ENCODE measurements at places on chromosomes 13 and 19.

DNA sequence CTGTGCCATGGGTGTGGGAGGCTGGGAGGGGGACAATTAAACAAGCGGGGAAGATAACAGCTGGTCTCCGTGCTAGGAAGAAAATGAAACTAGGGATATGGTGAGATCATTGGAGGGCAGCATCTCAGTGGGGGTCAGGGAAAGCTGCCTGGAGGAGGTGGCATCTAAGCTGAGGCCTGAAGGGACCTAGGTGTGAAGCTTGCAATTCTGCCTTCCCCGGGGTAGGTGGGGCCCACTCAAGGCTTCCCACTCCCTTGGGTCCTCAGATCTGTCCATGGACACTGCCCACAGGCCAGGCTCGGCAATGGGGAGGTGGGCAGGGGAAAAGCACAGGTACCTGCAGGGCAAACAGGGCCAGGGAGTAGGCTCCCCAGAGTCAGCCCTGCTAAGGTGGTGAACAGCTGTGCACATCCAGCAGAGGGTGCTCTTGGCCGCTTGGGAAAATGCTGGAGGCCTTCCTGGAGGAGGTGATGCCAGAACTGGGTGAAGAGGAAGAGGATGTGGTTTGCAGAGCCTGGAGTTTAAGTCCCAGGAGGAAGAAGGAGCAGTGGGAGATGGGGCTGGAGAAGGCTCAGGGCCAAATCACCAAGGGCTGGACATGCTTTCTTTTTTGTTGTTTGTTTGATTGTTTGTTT is 25.7 kb upstream of the CCNE1 start:
- no peak for DNase-seq
- H3K27ac ChIP-seq = no peak overlapping the region
- no peaks in the 10 kb centered on the region for H3K4me1 ChIP-seq
- H3K36me3 ChIP-seq = no peaks in the 10 kb centered on the region
- H3K27me3 ChIP-seq = no peaks in the 10 kb centered on the region
- H3K4me3 ChIP-seq = no peak overlapping the region

DNA sequence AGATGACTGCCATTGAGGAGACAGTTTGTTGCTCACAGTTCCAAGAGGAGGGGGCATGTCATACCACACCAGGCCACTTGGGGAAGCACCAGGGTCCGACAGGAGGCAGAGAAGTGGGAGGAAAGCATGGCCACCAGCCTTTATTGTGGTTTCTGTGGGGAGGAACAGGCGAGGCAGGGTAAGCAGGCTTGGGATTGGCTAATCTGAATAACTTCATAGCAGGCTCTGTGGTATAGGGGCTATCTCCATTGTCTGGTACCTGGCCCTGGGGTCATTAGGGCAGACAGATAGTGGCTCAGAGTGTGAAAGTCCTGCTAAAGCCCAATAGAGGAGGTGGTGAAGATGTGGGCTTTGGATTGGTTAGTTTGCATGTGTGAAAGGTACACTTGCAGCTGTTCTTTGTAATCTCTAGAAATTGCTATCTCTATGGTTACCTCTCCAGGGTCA is 35.5 kb downstream of the CBY2 start:
- H3K36me3 ChIP-seq = no peaks in the 10 kb centered on the region
- no peak for DNase-seq
- no peak overlapping the region for H3K4me3 ChIP-seq
- no peaks in the 10 kb centered on the region for H3K27me3 ChIP-seq
- H3K4me1 ChIP-seq = no peaks in the 10 kb centered on the region

DNA sequence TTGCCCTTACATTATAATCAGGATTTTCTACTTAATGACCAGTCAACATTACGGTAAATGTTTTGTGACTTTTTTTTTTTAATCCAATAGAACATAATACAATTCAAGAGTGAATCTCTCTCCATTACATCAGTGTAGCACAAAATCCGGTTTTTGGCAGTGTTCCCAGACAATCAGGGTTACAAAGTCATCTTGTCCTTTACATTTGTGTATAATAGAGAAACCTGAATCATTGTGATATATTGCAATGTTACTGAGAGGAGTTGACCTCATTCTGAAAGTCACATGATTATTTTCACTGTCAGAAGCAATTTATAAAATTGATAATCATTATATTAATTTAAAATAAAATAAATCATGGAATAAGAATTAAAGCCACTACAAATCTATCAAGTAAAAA is 1346.0 kb upstream of the SPRY2 start:
- DNase-seq = no peak
- no peak overlapping the region for H3K27ac ChIP-seq
- H3K4me3 ChIP-seq = no peak overlapping the region
- no peaks in the 10 kb centered on the region for H3K4me1 ChIP-seq
- H3K36me3 ChIP-seq = no peaks in the 10 kb centered on the region

GRCh38 chr19:47561440-47562057 is 11.4 kb downstream of the ZNF541 start:
- H3K4me3 ChIP-seq = no peak overlapping the region
- H3K27me3 ChIP-seq = no peaks in the 10 kb centered on the region
- no peak for DNase-seq
- no peak overlapping the region for H3K27ac ChIP-seq
- H3K36me3 ChIP-seq = no peaks in the 10 kb centered on the region

DNA sequence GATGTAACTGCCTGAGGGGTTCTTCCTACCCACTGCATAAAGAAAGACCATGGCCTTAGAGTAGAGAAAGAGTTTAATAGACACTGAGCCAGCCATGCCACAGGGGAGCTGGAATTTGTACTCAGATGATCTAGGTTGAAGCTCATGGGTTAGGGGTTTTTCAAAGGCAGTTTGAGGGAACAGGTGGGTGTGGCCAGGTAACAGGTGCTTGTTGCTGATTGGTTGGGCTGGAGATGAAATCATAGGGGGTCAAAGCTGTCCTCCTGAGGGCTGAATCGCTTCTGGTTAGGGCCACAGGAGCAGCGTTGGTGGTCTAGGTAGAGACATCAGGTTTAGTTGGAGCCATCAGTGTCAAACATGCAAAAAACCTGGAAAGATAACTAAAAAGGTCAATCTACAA is 59.2 kb upstream of the CSNK1A1L start:
- H3K36me3 ChIP-seq = no peaks in the 10 kb centered on the region
- no peak for DNase-seq
- H3K27ac ChIP-seq = no peak overlapping the region
- H3K4me1 ChIP-seq = no peaks in the 10 kb centered on the region

Measured in thymus (tissue), 14 donors.